ENCODE measurements at places on chromosomes 5 and 9.

GRCh38 chr5:97182571-97183099, 412 bp downstream of the RIOK2 start:
- DNase-seq: no peak

- DNase-seq: no peak
Measured at GRCh38 chr9:22116758-22117157, 107.7 kb upstream of the CDKN2B start.

GRCh38 chr9:93172666-93173364, 11.1 kb upstream of the WNK2 start:
- DNase-seq: peak; percentile 44

DNA sequence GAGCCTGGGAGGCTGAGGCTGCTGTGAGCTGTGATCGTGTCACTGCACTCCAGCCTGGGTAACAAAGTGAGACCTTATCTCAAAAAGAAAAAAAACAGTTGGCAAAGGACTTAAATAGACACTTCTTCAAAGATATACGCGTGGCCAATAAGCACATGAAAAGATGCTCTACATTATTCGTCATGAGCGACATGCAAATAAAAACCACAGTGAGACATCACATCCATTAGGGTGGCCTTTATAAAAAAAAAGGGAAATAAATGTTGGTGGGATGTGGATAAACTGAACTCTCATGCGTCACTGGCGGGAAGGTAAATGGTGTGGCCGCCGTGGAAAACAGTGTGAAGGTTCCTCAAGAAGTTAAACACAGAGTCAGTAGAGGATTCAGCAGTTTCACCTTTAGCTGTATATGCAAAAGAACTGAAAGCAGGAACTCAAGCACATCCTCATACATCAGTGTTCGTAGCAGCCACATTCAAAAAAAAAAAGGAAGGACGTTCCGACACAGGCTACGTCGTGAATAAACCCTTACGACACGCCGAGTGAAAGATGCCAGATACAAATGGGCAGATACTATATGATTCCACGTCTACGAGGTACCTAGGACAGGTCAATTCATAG, 24.5 kb upstream of the NRARP start:
- no peak for DNase-seq

GRCh38 chr9:10274175-10274574, 338.6 kb downstream of the PTPRD start:
- no peak for DNase-seq

DNA sequence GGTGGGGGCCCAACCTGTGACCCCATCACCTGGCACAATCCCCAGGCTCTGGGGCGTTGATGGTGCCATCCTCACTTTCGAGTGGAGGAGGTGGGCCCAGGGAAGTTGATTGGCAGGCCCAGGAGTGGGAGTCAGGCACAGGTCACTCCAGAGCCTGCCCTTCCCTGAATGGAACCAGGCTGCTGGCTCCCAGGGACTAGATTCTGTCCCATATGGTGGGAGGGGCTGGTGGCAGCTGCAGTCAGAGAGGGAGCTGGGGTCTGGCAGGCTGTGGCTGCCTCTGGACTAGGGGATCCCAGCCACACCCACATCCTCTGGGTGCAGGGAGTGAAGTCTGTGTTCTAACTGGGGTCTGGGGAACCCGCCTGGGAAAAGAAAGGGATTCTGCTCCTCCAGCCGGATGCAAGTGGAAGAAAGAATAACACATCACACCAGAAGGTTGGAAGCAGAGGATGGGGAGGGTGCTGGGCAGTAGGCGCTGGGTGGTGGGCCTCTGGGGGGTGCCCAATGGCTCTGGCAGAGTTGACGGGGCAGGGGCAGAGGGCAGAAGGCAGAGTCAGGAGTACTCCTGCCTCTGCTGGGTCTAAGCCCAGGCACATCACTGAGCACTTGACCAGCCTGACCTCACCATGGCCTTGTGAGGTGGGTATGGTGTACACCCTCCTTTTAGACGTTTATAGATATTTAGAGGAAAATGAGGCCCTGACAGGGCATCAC, 25.8 kb downstream of the CEL start:
- no peak for DNase-seq

DNA sequence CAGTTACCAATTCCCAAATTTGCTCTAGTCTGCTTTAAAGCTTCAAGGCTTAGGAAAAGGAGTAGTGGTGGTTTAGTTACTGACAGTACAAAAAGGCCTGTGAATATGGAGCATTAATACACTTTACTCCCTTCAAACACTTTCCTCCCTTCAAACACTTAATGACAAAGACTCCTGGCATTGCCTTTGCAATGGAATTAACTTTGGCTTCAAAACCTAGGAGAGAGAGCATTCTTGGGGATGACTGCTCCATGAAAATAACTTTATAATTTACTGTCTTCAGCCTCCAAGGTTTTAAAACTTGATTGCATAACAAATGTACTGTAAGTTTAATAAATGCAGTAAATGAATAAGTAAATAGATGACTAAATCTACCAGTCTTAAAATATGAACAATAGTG, 185.6 kb downstream of the TRPM3 start:
- no peak for DNase-seq

DNA sequence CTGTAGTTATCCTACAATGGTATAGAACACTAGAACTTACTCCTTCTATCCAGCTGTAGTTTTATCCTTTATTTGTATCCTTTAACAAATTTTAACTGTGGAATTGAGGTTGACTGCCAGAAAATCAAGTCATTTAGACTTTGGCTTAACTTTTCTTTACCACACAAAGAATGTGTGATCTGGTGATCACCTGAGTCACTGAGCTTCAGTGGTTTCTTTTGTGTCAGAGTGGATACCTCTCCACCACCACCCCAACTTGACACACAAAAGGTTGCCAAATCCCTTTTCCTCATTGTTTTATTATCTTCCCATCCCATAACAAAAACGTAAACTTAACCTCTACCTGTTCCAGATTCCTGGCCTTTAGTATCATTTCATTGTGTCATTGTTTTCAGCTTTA, 5.5 kb downstream of the OTULIN start:
- DNase-seq: no peak

GRCh38 chr9:35226651-35227050, 64.8 kb downstream of the UNC13B start:
- no peak for DNase-seq

GRCh38 chr5:32834251-32834650, 123.1 kb downstream of the NPR3 start:
- DNase-seq: no peak

GRCh38 chr5:60649288-60649917, 50.6 kb downstream of the DEPDC1B start:
- peak; percentile 39 for DNase-seq

- DNase-seq: no peak
Measured at GRCh38 chr9:95110921-95111525, 206.5 kb downstream of the FANCC start.

DNA sequence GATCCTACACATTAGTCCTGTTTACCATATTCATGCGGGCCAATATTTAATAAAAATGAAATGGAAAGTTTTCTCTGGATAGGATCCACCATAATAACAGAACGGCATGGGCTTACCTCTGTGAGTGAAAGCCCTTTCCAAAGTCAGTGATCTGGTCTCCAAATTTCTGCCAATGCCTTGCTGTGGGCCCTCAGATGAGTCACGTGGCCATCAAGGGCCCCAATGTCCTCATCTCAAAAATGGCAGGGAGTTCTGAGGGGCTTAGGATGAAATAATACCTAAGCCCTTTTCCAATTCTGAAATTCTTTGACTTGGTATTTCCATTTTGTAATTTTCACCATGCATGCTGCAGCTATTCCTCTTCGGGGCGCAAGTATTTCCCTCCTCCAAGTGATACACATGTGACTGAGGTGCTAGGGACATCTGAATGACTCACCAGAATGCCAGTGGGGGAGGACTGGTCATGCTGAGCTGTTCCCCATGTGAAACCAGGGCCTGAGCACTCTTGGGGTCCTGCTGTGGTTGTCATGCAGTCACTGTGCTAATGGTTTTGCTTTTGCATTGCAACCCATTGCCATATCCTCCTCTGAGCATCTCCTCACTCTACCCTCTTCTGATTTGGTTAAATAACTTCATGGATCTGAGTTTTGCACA, 35.0 kb downstream of the ITK start:
- no peak for DNase-seq

DNA sequence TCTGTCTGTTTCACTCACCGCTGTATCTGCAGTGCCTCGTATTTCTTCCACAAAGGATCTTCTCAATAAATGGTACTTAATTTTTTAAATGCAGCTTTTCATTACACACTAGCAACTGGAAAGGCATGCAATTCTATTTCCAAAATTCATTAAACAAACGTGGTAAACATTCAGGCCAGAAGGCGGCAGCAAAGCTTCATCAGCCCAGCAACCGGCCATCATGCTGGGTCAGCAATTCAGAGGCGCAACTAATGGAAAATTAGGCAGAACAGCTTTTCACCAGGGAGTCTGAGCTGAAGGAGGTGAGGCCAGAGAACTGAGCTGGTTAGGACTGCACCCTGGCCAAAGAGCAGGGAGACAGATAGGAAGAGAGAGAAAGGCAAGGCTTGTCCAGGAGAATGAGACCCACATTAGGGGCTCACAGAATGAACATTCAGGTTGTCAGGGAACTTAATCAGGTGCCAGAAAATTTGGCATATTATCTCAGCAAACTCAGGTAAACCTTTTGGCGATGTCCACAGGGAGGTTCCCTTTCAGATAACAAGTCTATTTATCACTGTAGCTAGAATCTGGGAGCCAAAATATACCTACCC, 17.7 kb upstream of the RNF180 start:
- DNase-seq: peak; percentile 66
